ENCODE measurements at places on chromosomes 16 and 17.

GRCh38 chr17:5211458-5211857 lies 19.8 kb upstream of the ZNF594 start:
- DNase-seq, result no peak

DNA sequence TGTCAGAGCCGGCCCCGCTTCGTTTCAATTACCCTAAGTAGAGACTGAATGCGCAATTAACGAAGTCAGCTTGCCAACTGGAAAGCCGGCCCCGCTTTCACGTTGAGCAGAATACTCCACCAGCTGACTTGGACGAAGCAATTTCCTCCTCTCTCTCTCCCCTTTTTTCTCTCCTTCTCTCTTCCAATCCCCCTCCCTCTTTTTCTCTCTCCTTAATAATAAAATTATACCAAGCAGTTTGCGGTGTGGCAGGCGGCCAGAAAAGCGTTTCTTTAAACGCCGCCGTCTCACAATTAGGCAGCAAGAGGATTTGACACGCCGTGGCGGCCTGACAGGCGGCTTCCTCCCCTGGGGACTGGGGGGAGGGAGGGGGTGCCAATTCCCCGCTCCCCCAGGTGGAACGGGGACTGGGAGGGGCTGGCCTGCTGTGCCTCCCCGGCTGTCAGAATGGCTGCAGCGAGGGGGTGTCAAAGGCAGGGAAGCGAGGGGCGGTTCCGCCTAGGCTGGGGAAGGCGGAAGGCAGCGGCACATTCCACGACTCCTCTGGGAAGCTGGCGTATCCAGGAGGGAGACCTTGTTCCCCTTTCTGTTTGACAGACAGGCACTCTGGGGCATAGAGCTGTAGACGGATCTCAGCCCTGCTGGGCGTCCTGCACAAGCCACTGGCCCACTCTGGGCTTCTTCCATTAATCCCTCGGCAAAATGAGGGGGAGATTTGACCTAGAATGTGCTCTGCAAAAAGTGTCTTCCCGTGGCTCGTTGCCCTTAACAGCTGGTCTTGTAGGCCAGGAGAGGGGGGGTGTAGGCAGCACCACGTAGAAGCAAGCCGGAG lies 52.7 kb downstream of the SREBF1 start:
- no peak for DNase-seq

DNA sequence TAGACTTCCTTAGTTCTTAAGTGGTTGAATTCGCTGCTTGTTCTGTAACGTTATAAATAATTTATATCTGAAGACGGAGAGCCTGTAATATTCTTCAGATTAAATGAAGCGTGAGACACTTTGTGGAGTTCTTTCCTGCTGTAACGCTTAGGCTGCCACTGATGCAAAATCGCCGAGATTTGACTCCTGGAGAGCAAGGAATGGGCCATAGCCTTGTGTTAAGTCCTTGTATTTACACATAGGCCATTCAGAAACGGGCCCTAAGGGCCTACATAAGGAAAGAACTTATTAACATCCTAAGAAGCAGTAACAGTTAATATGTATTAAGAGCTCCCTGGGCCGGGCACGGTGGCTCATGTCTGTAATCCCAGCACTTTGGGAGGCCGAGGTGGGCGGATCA lies 936 bp downstream of the EMC6 start:
- no peak for DNase-seq

DNA sequence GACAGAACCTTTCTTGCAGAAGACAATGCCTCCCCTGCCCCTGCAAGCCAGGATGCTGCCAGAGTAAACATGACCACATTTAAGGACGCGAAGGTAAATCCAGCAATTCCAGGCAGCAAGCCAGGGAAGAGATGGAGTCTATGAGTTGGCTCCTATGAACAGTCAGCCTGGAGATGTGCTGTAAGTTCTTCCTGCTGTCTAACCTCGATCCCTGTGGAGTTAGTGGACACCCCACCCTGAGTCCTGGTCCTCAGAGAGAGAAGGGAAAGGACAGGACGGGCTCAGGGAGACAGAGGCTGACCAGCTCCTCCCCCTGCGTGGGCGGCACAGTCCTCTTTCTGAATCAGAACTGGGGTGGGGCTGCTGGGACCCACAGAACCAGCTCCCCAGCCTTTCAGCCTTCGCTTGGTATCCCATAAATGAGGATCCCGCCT lies 24.9 kb downstream of the CDC42EP4 start:
- no peak for DNase-seq

DNA sequence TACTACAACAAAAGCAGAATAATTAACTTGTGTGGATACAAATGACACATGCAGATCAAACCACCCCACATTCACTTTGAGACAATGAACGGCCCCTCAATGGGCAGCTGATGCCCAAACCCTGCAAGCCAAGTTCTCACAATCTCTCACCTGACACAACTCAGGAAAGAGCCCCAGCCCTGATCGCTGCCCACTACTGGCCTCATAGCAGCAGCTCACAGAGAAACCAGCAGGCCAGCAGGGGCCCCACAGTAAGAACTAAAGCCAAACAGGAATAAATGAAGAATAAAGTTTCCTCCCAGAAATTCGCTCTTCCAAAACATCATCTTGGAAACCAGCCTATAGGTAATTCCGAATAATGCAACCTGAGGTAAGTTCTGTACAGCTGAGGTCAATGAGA lies 7.7 kb downstream of the AKTIP start:
- DNase-seq, result no peak

DNA sequence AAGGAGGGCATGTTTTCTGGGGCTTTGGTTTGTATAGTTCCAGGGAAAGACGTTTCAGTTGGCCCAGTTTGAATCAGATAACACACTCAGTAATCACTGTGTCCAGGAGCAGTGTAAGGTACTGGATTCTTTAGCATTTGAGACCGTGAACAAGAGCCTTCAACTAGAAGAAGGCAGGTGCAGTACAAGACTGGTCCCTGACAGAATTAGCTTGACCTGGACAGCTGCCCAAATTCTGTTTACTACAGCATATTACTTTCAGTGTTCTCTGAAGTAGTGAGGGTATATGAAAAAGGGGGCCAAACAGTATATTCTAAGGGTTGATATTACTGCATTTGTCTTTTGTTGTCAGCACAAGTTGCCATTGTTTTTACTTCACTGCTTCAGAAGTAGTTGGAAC lies 81.3 kb downstream of the COX10 start:
- no peak for DNase-seq

- DNase-seq, result no peak
Measured at GRCh38 chr16:86398622-86399021, 111.7 kb upstream of the FOXF1 start.

DNA sequence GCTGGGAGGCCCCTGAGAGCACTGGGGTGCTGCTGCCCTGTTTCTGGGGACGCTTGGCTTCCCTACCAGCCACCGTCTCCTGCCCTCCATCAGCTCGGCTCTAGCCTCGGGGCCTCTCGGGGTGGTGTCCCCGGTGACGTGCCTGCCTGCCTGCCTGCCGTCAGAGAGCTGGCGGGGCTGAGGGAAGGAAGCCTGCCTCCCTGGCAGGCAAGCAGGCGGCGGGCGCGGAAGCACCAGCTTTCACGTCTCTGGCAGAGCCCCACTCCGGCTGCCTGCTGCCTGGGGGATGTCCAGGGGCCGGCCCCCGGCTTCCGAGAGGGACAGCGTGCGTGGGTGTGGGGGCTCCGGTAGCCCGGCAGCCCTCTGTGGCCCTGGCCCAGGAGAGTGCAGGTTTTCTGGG lies 9.3 kb downstream of the CENPX start:
- no peak for DNase-seq

DNA sequence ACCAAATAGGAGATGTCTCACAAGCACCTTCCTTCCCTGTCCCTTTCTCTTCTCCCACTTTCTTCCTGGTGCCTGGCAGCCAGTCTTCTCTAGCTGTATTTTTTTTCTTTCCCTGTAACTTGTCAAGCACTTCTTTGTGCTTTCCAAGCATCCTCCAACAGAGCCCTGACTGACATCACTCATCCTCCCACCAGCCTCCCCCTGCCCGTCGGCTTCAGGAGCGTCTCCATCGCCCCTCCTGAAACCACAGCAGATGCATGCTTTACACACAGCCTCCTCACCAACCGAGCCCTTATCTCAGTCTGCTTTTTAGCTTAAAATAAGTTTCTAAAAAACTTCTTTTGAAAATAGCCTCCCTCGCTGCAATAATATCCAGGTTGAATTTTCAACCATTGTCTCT lies 268.7 kb upstream of the CDH5 start:
- no peak for DNase-seq

DNA sequence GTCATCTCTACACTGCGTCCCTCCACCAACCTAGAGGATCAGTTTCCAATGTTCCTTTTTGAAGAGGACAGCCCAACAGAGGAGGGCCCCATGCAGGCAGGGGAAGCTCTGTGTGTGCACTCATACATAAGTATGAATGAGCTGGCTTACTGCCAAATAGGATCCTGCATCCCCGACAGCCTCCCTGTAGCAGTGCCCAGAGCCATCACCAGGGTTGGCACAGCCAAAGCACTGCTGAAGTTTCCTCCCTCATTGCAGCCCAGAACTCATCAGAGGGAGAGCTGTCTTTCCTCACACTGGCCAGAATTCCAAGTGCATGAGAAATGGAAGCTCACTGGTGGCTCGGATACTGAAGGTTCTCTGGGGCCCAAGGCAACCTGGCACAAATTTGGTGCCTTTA lies 114.4 kb downstream of the ASIC2 start:
- DNase-seq, result no peak

GRCh38 chr17:32302037-32302436 lies 36.4 kb downstream of the RHBDL3 start:
- no peak for DNase-seq

DNA sequence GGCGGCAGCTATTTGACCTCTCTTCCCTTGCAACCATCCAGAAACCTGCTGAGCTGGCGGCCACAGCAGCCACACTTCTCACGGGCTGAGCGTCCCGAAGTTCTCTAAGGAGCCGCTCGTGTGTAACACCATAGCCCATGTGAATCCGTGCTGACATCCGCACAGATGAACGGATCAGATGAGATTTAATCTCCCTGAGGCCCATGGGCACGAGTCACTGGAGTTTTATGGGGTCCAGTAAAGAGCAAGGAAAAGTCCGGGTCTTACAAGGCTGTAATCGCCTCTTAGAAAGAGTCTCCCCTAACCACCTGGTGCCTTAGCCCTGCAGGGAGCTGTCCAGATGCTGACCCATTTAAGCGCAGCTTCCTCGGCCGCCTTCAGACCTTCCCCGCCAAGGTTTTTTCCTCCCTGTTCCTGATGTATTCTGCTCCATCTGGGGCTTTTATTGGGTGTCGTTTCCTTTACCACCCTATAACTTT lies 5.5 kb upstream of the CACNG5 start:
- DNase-seq, result peak; percentile 8

- DNase-seq, result no peak
Measured at GRCh38 chr17:42519546-42520491, 16.2 kb upstream of the NAGLU start.

DNA sequence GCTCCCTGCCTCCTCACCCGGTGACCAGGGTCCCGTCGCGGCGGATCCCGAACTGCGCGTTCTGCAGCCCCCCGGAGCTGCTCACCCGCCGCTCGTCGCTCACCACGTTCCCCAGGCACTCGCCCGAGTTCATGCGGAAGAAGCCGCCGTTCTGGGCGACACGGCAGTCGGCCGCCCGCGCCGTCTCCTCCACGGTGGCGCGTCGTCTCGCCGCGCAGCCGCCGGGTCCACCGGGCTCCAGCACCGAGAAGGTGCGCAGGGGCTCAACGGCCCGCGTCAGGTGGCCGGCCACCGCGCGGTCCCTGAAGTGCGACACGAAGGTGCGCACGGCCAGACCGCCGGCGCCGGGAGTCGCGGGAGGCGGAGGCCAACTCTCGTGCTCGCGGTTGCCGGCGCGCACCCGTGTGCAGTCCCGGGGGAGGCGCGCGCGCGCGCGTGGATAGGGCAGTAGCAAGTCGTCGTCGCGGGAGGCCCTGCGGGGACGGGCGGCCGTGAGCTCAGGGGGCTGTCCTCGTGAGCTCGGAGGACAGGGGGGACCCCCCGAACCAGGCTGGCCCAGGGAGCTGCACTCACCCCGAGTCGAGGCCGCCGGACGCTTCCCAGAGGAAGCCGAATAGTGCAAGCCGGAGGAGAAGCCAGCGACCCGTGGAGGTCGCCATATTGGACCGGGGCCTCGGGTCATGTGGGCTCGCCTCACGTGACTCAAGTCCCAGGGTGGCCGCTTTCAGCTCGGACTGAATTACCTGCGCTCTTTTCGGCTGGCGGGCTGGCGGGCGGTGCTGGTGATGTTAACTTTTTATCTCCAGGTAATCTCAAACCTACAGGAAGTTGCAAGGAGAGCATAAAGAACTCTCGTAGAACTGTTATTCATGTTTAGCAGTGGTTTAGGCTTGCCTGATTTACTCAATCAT lies at the start of gene NAGPA:
NAGPA (minus strand) TSS at position 680 of the 911 bp plus-strand sequence; CDS start at position 659, 21 bp downstream.
- peak; percentile 77 for DNase-seq

DNA sequence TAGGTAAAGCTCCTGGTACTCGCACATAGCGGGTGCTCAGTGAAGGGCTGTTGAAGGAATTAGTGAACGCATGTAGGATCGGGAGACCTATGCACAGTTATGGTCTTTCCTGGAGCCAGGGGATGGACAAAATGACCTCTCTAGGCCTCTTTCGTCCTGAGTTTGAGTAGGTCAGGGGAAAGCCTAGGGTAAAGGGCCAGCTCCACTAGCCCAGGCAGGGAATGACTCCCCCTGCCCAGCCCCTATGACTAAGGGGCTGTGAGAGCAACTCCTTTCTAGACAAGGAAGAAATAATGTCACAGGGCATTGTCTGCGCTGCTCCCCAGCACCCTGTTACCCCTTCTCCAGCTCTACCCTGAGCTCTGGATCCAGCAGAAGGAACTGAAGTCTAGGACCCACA lies 24.6 kb upstream of the FMNL1 start:
- DNase-seq, result no peak

DNA sequence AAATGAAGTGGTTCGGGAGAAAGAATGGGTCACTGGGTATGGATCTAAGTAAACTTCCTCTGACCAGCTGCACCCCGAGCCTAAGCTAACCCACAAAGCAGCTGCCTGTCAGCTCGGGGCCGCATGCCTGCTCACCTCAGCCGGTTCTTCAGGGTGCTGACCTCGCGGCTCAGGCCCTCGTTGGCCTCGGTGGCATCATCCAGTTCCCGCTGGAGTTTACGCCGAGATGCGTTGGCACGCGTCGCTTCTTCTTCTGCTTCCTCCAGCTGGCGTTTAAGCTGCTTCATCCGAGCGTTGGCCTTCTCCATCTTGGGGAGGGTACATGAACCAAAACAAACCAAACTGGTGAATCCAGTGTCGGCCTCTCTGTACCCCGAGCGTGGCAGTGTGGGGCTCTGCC lies 41.1 kb downstream of the NDEL1 start:
- DNase-seq, result no peak

DNA sequence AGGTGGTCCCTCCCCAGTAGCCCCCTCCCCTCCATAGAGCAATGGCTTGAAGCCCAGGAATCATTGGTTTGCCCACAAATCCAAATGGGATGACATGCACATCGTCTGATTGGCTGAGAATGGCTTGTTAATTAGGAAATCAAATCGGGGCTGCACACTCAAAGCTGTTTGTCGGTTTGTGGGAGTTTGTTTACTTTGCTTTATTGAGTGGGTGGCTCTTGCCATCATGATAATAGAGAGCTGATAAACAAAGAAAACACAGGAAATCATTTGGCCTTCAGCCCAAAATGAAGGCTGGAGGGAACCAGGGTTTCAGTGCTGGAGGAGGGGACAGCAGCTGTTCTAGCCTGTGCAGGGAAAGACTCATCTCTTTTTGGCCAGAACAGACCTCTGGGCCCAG lies 316.3 kb downstream of the CBLN1 start:
- DNase-seq, result no peak

Measured in stimulated activated CD4-positive, alpha-beta T cell treated with anti-CD3 and anti-CD28 coated beads, Interleukin-12 subunit alpha, Interleukin-12 subunit beta, amount 100 ng/mL, for 48 hours (primary cell).